ENCODE measurements at places on chromosomes 12 and 14.

- DNase-seq, result no peak
Observed at GRCh38 chr14:56036353-56036752, 81.9 kb upstream of the PELI2 start.

DNA sequence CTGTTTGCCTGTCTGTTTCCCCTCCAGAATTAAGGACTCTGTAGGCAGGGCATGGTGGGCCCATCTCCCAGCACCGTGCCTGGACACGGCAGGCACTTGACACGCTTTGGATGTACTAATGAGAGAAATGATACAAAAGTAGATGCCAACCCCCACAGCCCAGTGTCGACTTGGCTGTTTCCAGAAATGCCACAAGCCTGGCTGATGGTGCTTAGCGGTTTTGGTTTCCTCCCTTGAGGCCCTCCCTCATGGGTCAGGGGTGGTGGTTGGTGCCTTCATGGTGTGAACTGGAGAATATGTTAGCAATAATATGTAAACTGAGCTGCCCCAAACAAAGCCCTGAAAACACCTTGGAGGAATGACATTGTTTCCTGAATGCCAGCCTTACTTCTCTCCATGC, 55.5 kb upstream of the ESRRB start:
- no peak for DNase-seq

GRCh38 chr14:39984323-39984722, 552.1 kb upstream of the FBXO33 start:
- no peak for DNase-seq

GRCh38 chr14:30312214-30312613, 246.7 kb upstream of the G2E3 start:
- no peak for DNase-seq

DNA sequence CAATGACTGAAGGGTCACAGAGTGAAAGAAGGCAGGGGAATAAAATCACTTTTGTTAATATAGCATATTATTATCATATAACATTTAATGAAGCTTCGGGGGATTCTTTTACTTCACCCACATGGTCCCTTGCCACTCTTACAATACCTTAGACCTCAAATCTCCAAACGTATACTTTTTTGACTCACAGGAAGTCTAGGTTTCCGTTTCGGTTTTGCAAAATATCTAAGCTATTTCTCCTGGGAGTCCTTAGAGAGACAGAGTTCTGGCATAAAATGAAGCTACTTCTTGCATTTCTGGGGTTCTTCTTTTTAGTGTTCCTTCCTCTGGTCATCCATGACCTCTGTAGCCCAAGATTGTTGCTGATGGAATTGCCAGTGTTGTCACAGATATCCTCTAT, 590.5 kb upstream of the ATP2B1 start:
- DNase-seq, result no peak

- no peak for DNase-seq
Observed at GRCh38 chr12:78802593-78802992, 62.0 kb upstream of the SYT1 start.

DNA sequence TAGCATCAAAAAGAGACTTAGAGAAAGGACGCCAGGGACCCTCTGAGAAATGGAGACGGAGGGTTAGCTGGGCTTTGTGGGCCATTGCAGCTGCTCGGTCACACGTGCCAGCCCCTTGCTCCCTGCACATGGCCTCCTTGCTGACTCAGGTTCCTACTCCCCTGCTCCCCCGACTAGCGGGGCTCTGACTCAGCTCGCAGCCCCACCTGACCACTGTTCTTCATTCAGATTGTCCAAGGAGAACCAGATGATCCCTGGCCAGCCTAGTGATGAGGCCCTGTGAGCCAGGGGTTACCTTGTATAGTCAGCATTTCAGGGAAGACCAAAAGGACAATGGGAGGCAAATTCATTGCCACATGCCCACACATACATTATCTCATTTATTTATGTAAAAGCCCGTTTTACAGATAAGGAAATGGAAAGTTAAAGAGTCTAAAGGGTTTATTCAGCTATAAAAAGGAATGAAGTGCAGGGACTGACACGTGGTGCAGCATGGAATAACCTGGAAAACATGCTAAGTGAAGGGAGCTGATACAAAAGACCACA, 103.4 kb downstream of the LGMN start:
- DNase-seq, result no peak

GRCh38 chr12:90335566-90335965, 619.4 kb downstream of the CCER1 start:
- no peak for DNase-seq

- no peak for DNase-seq
Observed at GRCh38 chr14:24664366-24664765, 30.4 kb upstream of the GZMB start.

- no peak for DNase-seq
Observed at GRCh38 chr12:78568321-78569020, 296.1 kb upstream of the SYT1 start.

DNA sequence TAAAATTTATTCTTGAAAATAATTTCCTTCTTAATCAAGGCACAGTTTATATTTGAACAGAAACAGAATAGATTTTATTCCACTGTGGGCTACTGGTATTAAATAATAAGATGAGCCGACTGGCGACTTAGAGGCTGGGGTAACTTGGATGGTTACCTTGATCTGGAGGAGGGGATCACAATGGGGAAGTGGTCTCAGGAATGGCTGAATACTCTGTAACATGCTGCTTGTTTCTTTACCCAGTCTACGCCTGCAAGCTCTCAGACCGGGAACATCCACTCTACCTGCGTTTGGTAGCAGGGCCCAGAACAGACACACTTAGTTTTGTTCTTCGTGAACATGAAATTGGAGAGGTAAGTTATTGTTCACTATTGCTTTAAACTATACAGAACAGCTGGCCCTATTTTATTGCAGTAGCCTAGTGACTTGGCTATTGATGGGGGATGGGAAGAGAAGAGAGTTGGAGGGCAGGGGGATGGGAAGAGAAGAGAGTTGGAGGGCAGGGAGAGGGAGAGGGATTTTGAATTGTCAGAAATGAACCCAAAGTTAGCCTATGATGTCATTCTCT, 67.9 kb downstream of the GNS start:
- no peak for DNase-seq

DNA sequence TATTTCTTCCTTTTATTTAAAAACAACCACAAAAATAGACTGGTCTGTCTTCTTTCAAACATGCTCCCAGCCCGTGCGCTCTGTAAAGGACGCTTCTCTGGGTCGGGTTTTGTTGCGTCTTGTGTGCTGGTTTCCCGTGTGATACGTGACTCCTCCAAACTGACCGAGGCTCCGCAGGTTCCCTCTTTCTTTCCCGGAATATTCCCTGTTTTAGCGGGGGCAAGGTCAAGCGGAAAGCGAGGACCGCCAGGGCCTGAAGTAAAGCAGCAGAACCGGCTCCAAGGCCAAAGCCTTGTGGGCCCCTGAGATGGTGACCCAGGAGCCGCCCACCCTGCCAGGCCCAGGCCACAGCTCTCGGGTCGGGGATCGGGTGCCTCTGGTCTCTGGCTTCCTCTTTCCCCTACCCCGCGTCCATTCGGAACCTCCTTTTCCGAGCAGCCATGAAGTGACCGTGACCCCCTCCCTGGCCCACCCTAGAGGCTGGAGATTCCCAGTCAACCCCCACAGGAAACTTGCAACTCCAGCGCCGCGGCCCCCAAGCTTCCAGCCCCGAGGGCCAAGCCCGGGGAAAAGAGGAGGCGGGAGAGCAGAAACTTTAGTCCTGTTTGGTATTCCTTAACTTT, 885 bp upstream of the HOXC10 start:
- DNase-seq, result no peak

GRCh38 chr12:115518-115917, 49.0 kb downstream of the IQSEC3 start:
- no peak for DNase-seq

DNA sequence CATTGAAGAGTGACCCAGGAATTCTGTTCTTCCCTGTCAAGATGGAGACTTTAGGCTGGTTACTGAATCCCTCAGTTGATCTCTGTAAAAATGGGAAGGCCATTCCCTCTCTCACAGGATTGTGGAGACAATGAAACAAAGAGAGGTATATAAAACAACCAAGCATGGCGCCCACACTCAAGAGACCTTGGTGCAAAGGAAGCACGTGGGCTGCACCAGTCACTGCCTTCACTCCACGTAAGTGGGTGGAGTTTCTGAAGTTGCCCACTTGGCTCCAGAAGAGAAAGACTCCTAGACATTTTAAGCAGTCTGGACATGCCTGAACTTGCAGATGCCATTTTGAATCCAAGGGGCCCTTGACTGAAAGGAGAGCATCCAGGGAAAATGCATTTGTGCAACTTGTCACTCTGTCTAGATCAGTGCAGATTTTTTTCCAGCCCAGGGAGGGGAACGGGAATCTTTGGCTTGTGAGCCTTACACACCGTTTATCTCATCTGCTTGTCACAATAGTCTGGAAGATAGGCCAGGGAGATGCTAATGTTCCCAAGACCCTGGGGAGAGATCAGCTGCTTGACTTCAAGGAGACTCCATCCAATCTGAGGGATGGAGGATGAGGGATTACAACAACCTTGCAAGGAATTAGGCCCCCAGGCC, 96.9 kb upstream of the TBX3 start:
- no peak for DNase-seq

DNA sequence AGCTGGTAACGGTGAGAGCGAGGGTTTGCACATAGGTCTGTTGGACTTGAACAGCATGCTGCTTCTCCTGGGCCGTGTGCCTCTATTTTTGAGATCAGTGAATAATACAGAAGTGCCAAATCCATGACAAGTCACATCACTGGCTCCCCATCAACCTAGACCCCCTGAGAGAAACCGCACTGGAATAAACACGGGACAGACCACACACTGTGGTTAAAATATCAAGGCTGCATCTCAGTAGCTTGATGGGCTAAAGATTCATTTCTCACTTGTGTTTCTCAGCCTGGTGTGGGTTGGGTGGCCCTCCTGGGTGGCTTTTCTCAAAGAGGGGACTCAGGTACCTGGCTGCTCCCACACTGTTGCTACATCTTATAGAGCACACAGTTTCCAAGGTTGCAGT, 191.0 kb downstream of the DICER1 start:
- DNase-seq, result no peak

- DNase-seq, result no peak
Observed at GRCh38 chr14:46322076-46322475, 329.5 kb downstream of the RPL10L start.

Measured in NCI-H1694 treated with DMSO at 0.1 percent for 48 hours (cell line).